Esophagus squamous epithelium (tissue), 5 donors: ENCODE measurements at places on chromosomes 13 and 19. TPM values are rescaled to one million over a fixed set of nuclear protein-coding genes. Genes with fewer than 3 reads are reported as not detected.
A peak's percentile ranks its signal among the peaks of the same experiment; 100 is the strongest.

- no peaks in the 10 kb centered on the region for H3K4me1 ChIP-seq
- no peaks in the 10 kb centered on the region for H3K36me3 ChIP-seq
- no peak overlapping the region for H3K4me3 ChIP-seq
- no peak for DNase-seq
Measured at GRCh38 chr13:83618966-83619365, 263.3 kb downstream of the SLITRK1 start.

DNA sequence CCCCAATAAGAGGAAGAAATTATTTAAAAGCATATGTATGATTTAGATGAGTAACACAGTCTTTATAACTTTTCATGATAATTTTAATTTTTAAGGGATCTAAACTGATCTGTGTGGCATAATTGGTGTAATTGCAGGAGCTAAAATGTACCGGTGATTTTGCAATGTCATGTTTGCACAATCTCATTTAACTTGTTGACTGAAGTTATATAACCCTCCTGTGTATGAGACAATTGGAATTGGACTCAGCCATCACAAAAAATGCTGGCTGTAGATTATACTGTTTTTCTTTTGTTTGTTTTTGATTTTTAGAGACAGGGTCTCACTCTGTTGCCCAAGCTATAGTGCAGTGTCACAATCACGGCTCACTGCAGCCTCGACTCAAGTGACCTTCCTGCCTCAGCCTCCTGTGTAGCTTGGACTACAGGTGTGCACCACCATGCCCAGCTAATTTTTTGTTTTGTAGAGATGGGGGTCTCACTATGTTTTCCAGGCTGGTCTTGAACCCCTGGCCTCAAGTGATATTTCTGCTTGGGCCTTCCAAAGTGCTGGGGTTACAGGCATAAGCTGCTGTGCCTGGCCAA is 26.1 kb downstream of the FGF9 start:
- no peak for DNase-seq
- no peaks in the 10 kb centered on the region for H3K27me3 ChIP-seq
- no peak overlapping the region for H3K4me3 ChIP-seq
- H3K4me1 ChIP-seq: no peaks in the 10 kb centered on the region

- DNase-seq: no peak
- H3K27ac ChIP-seq: no peak overlapping the region
- peaks cover 21% of the 10 kb centered on the region for H3K4me1 ChIP-seq
- H3K36me3 ChIP-seq: no peaks in the 10 kb centered on the region
Measured at GRCh38 chr19:42306646-42307045, 4.2 kb upstream of the PAFAH1B3 start.

DNA sequence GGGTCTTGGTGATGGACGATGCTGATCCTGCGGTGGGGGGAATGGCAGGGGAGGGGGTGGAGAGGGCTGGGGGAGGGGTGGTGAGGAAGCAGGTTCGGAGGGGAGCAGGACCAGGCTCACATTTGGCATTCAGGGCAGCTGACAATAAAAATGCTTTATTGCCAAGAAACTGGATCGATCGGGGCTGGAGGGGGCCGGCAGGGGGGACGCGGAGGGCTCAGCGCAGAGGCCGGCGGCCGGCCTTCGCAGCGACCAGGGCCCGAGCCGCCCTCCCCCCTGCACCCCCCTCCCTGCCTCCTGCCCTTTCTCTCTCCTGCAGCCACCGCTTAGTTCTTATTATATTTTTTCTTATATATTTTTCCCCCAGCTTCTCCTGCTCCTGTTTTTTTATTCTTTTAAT is 18.1 kb upstream of the POU2F2 start:
- no peak overlapping the region for H3K27ac ChIP-seq
- DNase-seq: no peak
- H3K4me1 ChIP-seq: peaks cover 6% of the 10 kb centered on the region
- H3K36me3 ChIP-seq: no peaks in the 10 kb centered on the region
- H3K4me3 ChIP-seq: no peak overlapping the region

- no peaks in the 10 kb centered on the region for H3K27me3 ChIP-seq
- no peak overlapping the region for H3K4me3 ChIP-seq
- H3K4me1 ChIP-seq: peaks cover 58% of the 10 kb centered on the region
- no peak overlapping the region for H3K27ac ChIP-seq
Measured at GRCh38 chr19:41311613-41312012, 1.6 kb downstream of the CCDC97 start.

DNA sequence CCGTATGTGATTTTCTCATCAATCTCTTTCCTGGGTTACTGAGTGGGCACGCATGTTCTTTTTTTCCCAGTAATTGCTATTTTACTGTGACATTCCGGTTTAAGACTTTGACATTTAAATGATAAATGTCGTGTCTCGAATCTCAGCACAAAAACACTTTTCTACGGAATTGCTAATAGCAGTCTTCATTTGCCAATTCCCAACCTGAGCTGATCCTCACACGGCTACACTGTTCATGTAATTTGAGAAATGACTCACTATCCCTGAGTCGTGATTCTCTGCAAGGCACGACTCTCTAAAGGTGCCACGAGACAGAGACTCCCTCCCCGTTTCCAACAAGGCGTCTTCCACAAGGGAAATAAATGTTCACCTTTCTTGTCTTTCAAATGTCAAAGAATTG is 88.7 kb upstream of the USP29 start:
- H3K27ac ChIP-seq: no peak overlapping the region
- no peak for DNase-seq
- no peaks in the 10 kb centered on the region for H3K36me3 ChIP-seq
- no peak overlapping the region for H3K4me3 ChIP-seq
- H3K27me3 ChIP-seq: no peaks in the 10 kb centered on the region

- no peaks in the 10 kb centered on the region for H3K36me3 ChIP-seq
- H3K27me3 ChIP-seq: no peaks in the 10 kb centered on the region
- no peak overlapping the region for H3K27ac ChIP-seq
- H3K4me3 ChIP-seq: no peak overlapping the region
- no peak for DNase-seq
Measured at GRCh38 chr19:2330632-2331284, 2.3 kb downstream of the SPPL2B start.

GRCh38 chr19:1411255-1412191 is 4.1 kb downstream of the DAZAP1 start:
- DNase-seq: no peak
- peak overlapping the region; percentile 98 for H3K27ac ChIP-seq
- peaks cover 73% of the 10 kb centered on the region for H3K4me1 ChIP-seq
- H3K27me3 ChIP-seq: no peaks in the 10 kb centered on the region
- H3K4me3 ChIP-seq: no peak overlapping the region

- H3K27ac ChIP-seq: no peak overlapping the region
- no peak overlapping the region for H3K4me3 ChIP-seq
Measured at GRCh38 chr19:53945998-53946397, 16.7 kb upstream of the CACNG8 start.

DNA sequence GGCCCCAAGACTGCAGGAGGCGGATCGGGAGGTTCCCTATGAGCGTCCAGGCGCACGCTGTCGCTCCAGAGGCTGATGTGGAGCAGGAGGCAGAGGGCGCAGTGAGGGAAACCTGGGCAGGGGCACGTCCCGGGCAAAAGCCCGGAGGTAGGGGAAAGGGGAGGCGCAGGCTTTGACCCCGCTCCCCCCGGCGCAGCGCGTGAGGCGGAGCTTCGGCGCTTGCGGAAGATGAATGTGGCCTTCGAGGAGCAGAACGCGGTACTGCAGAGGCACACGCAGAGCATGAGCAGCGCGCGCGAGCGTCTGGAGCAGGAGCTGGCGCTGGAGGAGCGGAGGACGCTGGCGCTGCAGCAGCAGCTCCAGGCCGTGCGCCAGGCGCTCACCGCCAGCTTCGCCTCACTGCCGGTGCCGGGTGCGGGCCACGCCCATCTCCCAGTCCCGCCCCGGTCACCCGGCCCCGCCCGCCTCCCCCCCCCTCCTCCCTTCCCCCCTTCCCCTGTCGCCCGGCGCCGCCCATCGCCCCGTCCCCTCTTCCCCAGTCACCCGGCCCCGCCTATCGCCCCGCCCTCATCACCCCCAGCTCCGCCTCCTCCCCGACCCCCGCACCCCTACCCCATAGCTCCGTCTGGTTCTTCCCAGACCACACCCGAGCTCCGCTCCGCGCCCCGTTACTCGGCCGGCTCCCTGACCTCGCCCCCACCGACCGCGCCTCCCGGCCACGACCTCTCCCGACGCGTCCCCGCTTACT is 4.1 kb downstream of the HMG20B start:
- H3K36me3 ChIP-seq: peaks cover 3% of the 10 kb centered on the region
- H3K4me1 ChIP-seq: peaks cover 28% of the 10 kb centered on the region
- peak overlapping the region; percentile 18 for H3K4me3 ChIP-seq
- H3K27me3 ChIP-seq: no peaks in the 10 kb centered on the region
- no peak for DNase-seq
- H3K27ac ChIP-seq: peak overlapping the region; percentile 81

Gene AMER2
- not detected for total RNA-seq

Gene ATXN8OS
- total RNA-seq: not detected

Gene ERICH6B
- total RNA-seq: not detected

- H3K4me3 ChIP-seq: peak overlapping the region; percentile 99
- H3K4me1 ChIP-seq: peaks cover 81% of the 10 kb centered on the region
- H3K27me3 ChIP-seq: no peaks in the 10 kb centered on the region
- peak overlapping the region; percentile 99 for H3K27ac ChIP-seq
Measured at GRCh38 chr13:113207890-113208420, 514 bp downstream of the PCID2 start.

- H3K27me3 ChIP-seq: no peaks in the 10 kb centered on the region
- no peak for DNase-seq
Measured at GRCh38 chr19:3514930-3515329, 8.8 kb downstream of the FZR1 start.

GRCh38 chr19:3062165-3063105 is at the start of gene TLE5:
TSS of gene TLE5 (minus strand) at chr19:3062495. CDS start at chr19:3062200, 295 bp downstream.
- peaks cover 6% of the 10 kb centered on the region for H3K36me3 ChIP-seq
- no peak for DNase-seq
- peaks cover 43% of the 10 kb centered on the region for H3K4me1 ChIP-seq
- H3K27me3 ChIP-seq: no peaks in the 10 kb centered on the region

Gene CCDC169
- total RNA-seq: under 0.01 TPM

Gene PRX
- 0.70 TPM for total RNA-seq

Gene ANGPTL8
- not detected for total RNA-seq

Gene EEF1AKMT1
- total RNA-seq: 8.4 TPM

Gene EFNB2
- total RNA-seq: 15.4 TPM

Gene SYDE1
- 4.4 TPM for total RNA-seq

DNA sequence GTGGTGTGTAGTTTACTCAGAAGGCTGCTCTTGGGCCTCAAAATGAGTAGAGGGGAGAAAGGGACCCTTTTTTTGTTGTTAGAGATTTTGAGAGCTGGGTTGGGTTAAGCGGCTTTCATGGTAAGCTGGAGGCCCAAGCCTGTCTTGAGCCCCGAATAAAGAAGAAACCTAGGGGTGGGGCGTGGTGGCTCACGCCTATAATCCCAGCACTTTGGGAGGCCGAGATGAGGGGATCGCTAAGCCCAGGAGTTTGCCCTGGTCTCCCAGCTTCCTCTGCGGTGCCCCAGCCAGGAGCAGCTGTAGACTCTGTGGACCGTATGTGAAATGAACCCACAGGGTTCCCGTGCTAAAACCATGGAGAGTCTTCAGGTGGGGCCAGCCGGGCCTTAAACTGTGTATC is 56.1 kb downstream of the KDM4B start:
- H3K4me3 ChIP-seq: no peak overlapping the region
- H3K27me3 ChIP-seq: no peaks in the 10 kb centered on the region
- no peak overlapping the region for H3K27ac ChIP-seq

GRCh38 chr19:58409010-58409790 is 751 bp downstream of the ZNF584 start:
- H3K27me3 ChIP-seq: no peaks in the 10 kb centered on the region
- peak overlapping the region; percentile 98 for H3K4me3 ChIP-seq
- H3K4me1 ChIP-seq: peaks cover 21% of the 10 kb centered on the region

Gene CEACAM21
- 0.57 TPM for total RNA-seq

DNA sequence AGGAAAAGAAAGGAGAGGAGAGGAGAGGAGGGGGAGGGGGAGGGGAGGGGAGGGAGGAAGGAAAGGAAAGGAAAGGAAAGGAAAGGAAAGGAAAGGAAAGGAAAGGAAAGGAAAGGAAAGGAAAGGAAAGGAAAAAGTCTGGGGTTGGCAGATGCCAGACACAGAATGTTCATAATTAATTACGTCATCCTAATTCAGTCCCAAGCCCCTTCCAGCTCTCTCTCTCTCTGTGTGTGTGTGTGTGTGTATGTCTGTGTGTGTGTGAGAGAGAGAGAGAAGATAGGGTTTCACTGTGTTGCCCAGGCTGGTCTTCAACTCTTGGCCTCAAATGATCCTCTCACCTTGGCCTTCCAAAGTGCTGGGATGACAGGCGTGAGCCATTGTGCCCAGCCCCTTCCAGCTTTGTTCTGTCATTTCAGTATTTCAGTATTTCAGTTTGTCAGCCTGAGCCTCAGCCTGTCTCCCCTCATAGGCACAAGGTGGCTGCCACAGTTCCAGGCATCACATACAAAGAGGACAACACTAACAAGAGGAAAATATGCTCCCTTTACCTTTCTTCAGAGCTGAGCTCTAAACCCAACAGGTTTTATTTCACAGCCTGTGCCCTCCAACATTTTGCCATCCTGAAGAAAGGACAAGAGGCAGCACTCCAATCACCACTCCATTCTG is 14.6 kb downstream of the IFNL3 start:
- H3K36me3 ChIP-seq: no peaks in the 10 kb centered on the region
- peaks cover 14% of the 10 kb centered on the region for H3K27me3 ChIP-seq
- DNase-seq: no peak
- no peak overlapping the region for H3K4me3 ChIP-seq

- DNase-seq: no peak
- H3K27me3 ChIP-seq: no peaks in the 10 kb centered on the region
- no peaks in the 10 kb centered on the region for H3K4me1 ChIP-seq
- H3K4me3 ChIP-seq: no peak overlapping the region
Measured at GRCh38 chr13:97855570-97856303, 97.7 kb upstream of the IPO5 start.

GRCh38 chr13:25447396-25447795 is 75.6 kb downstream of the ATP8A2 start:
- peaks cover 5% of the 10 kb centered on the region for H3K27me3 ChIP-seq
- H3K27ac ChIP-seq: no peak overlapping the region
- H3K36me3 ChIP-seq: no peaks in the 10 kb centered on the region
- no peaks in the 10 kb centered on the region for H3K4me1 ChIP-seq
- no peak overlapping the region for H3K4me3 ChIP-seq
- no peak for DNase-seq

DNA sequence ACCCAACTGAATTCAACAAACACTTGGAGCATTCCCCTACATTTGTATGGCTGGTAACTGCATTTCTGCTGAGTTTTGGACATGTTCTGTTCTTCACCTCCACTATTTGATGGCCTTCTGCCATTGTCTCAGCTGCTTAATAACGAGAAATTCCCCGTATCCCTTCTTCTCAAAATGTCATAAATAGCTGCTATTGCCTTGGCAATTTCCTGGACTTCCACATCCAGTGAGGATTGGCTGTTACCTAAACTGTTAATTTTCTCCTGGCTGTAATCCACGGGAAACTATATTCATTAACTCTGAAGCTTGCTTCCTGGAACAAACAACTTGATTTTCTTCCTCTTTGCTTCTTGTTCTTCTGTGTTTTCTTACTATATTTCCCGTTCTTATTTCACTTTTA is 69.5 kb upstream of the TDRD3 start:
- H3K36me3 ChIP-seq: no peaks in the 10 kb centered on the region
- no peak overlapping the region for H3K4me3 ChIP-seq
- no peaks in the 10 kb centered on the region for H3K4me1 ChIP-seq
- DNase-seq: no peak
- no peak overlapping the region for H3K27ac ChIP-seq
